ENCODE measurements at places on chromosomes 5 and 9. TPM values are rescaled to one million over a fixed set of nuclear protein-coding genes. Genes with fewer than 3 reads are reported as not detected.

Gene FYB1
- 17.9 TPM for total RNA-seq

Gene FOXD4L6
- total RNA-seq, result not detected

Gene NDUFS6
- 37.9 TPM for total RNA-seq

DNA sequence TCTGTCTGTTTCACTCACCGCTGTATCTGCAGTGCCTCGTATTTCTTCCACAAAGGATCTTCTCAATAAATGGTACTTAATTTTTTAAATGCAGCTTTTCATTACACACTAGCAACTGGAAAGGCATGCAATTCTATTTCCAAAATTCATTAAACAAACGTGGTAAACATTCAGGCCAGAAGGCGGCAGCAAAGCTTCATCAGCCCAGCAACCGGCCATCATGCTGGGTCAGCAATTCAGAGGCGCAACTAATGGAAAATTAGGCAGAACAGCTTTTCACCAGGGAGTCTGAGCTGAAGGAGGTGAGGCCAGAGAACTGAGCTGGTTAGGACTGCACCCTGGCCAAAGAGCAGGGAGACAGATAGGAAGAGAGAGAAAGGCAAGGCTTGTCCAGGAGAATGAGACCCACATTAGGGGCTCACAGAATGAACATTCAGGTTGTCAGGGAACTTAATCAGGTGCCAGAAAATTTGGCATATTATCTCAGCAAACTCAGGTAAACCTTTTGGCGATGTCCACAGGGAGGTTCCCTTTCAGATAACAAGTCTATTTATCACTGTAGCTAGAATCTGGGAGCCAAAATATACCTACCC, 17.7 kb upstream of the RNF180 start:
- no peaks in the 10 kb centered on the region for H3K36me3 ChIP-seq
- no peaks in the 10 kb centered on the region for H3K27me3 ChIP-seq
- no peaks in the 10 kb centered on the region for H3K4me1 ChIP-seq

GRCh38 chr9:137411645-137412380, 11.1 kb downstream of the EXD3 start:
- no peaks in the 10 kb centered on the region for H3K36me3 ChIP-seq
- peak; percentile 92 for DNase-seq
- H3K4me3 ChIP-seq, result peak overlapping the region; percentile 54
- peak overlapping the region; percentile 92 for H3K27ac ChIP-seq

DNA sequence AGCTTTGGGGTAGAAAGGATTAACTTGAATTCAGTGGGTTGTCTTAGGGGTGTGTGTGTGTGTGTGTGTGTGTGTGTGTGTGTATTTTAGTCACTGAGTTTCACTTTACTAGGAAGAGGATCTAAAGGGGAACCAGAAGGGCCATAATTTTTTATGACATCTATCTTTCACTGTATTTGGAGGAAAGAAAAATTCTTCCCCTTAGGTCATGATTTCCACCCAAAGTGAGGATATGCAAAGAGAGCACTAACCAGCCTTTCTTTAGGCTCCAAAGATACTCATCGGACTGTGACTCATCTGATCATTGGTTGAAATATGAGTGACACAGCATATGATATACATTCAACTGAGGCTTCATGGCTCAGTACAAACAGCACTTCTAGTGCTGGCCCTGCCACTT, 75.2 kb upstream of the RASGRF2 start:
- H3K27ac ChIP-seq, result no peak overlapping the region
- DNase-seq, result no peak
- no peaks in the 10 kb centered on the region for H3K4me1 ChIP-seq
- no peaks in the 10 kb centered on the region for H3K27me3 ChIP-seq
- H3K36me3 ChIP-seq, result no peaks in the 10 kb centered on the region
- H3K4me3 ChIP-seq, result no peak overlapping the region

- H3K27me3 ChIP-seq, result no peaks in the 10 kb centered on the region
- no peaks in the 10 kb centered on the region for H3K36me3 ChIP-seq
- H3K4me1 ChIP-seq, result no peaks in the 10 kb centered on the region
- DNase-seq, result no peak
- H3K4me3 ChIP-seq, result no peak overlapping the region
- no peak overlapping the region for H3K27ac ChIP-seq
Observed at GRCh38 chr5:27290172-27290571, 251.8 kb upstream of the CDH9 start.

DNA sequence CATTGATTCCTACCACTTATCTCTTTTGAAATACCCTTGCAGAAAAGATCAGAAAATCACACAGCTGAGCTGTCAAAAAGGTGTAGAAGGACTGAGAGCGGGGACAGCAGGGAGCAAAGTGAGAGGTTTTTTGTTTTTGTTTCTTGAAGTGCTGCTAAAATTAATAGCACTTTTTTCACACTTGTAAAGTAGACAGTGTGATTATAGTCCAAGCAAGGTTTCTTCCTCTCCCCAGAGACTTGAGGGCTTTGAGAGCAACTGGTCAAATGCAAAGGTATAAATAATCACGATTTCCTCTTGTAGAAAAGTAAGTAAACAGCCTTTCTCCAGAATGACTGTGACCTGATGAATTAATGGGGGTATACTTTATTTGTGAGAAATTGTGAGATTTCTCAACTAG, 326.9 kb downstream of the ZNF608 start:
- no peaks in the 10 kb centered on the region for H3K27me3 ChIP-seq
- H3K27ac ChIP-seq, result no peak overlapping the region
- no peak overlapping the region for H3K4me3 ChIP-seq
- H3K36me3 ChIP-seq, result no peaks in the 10 kb centered on the region

- H3K27me3 ChIP-seq, result no peaks in the 10 kb centered on the region
- no peak overlapping the region for H3K27ac ChIP-seq
- no peak overlapping the region for H3K4me3 ChIP-seq
- DNase-seq, result no peak
Observed at GRCh38 chr9:21317956-21318923, 13.1 kb upstream of the IFNA5 start.

- no peaks in the 10 kb centered on the region for H3K27me3 ChIP-seq
- no peaks in the 10 kb centered on the region for H3K4me1 ChIP-seq
- no peak overlapping the region for H3K4me3 ChIP-seq
- no peaks in the 10 kb centered on the region for H3K36me3 ChIP-seq
- H3K27ac ChIP-seq, result no peak overlapping the region
- no peak for DNase-seq
Observed at GRCh38 chr5:74919041-74919440, 52.9 kb upstream of the FAM169A start.

GRCh38 chr9:948497-948896, 28.0 kb upstream of the DMRT3 start:
- peaks cover 54% of the 10 kb centered on the region for H3K27me3 ChIP-seq
- no peaks in the 10 kb centered on the region for H3K36me3 ChIP-seq
- no peak overlapping the region for H3K27ac ChIP-seq
- H3K4me1 ChIP-seq, result no peaks in the 10 kb centered on the region
- DNase-seq, result no peak
- H3K4me3 ChIP-seq, result no peak overlapping the region

DNA sequence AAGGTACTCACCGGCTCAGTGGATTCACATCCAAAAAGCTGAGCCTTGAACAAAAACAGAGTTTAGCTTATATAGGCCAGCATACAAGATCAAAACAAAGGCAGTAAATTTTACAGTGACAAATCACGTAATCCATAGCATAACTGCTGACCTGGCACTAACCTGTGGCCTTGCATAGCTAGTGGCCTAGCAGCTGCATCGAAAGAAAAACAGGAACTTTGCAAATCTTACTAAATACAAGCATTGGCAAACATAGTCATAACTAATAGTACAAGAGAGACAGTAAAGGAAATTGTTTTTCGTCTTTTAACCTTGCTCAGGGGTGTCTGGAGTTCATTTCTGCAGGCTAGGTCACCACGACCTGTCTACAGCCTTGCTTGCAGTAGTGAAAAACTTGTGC, 4.8 kb downstream of the HSDL2 start:
- H3K27me3 ChIP-seq, result no peaks in the 10 kb centered on the region
- H3K4me1 ChIP-seq, result no peaks in the 10 kb centered on the region
- H3K36me3 ChIP-seq, result no peaks in the 10 kb centered on the region
- no peak for DNase-seq
- H3K27ac ChIP-seq, result no peak overlapping the region

DNA sequence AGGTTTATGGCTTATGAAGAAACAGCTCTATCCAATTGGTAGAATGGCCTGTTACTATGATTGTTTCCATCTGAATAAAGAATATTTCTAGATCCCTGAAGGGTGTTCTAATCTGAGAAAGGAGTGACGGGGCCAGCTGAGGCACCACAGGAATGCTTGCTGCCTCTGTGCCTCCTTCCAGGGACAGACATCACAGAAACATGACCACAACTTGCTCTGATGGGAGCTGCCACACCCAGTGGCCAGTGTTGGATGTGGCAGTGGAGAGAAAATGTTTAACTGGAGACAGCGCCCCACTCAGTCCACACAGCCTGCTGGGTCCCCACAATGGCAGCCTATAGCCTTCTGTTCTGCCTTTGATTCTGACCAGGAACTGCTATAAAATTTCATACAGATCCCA, 38.6 kb upstream of the TESK1 start:
- no peaks in the 10 kb centered on the region for H3K27me3 ChIP-seq
- DNase-seq, result no peak
- H3K4me3 ChIP-seq, result no peak overlapping the region
- H3K27ac ChIP-seq, result no peak overlapping the region
- H3K36me3 ChIP-seq, result no peaks in the 10 kb centered on the region

DNA sequence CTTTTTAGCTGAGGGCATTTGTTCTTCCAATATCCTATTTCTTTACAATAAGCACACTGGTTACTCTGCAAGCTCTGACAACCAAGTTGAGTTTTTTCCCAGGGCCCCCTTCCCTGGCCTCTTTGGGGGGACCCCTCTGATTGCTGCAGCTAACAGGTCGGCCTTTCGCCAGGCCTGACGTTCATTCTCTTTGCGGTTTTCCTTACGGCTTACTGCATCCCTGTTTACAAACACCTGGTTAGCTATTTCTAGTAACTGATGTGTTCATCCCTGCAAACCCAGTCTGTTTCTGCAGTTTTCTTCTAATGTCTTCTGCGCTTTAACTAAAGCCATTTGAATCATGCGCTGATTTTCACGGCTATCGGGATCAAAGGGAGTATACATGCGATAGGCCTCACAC, 37.5 kb upstream of the PPP1R26 start:
- no peak overlapping the region for H3K4me3 ChIP-seq
- H3K27ac ChIP-seq, result no peak overlapping the region
- no peaks in the 10 kb centered on the region for H3K27me3 ChIP-seq
- no peaks in the 10 kb centered on the region for H3K4me1 ChIP-seq
- no peaks in the 10 kb centered on the region for H3K36me3 ChIP-seq
- no peak for DNase-seq
